ENCODE measurements at places on chromosomes 1 and 21.
A peak's percentile ranks its signal among the peaks of the same experiment; 100 is the strongest.

DNA sequence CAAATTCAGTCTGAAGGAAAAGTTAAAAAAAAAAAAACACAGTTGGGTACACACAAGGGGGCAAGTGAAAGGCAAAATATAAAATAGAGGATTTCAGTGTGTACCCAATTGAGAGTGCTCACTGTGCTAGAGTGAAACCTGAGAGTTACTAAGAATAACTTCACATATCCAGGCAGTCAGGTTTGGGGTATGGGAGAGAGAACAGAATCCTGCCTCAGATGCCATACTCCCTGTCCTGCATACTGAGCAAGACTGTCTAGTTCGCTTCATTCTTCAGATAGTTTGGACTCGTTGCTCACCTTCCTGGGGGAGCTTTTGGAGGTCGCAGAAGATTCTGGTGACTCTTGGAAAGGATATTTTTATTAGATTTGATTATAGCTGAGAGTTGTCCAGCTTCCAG, 20.4 kb downstream of the CEP85 start:
- no peak for ATAC-seq

GRCh38 chr1:107196973-107197562, 56.2 kb downstream of the NTNG1 start:
- ATAC-seq: peak; percentile 48

DNA sequence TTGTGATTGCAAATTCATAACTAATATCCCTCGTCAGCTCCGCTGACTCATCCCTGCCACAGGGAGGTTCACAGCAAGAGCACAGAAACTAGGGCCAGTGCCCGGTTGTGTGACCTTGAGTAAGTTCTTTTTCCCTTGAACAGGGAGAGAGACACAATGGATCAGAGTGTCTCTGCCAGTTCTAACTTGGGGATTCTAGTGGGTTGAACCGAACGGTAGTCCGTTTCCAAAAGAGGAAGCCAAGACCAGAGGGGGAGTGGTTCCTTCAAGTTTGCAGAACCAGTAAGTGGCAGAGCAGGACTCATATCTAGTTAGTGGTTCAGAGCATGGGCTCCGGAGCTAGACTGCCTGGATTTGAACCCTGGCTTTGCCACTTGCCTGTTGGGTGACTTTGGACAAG, 4.9 kb upstream of the SHISA4 start:
- ATAC-seq: peak; percentile 60

- no peak for ATAC-seq
Observed at GRCh38 chr1:155698382-155699038, 9.6 kb downstream of the DAP3 start.

DNA sequence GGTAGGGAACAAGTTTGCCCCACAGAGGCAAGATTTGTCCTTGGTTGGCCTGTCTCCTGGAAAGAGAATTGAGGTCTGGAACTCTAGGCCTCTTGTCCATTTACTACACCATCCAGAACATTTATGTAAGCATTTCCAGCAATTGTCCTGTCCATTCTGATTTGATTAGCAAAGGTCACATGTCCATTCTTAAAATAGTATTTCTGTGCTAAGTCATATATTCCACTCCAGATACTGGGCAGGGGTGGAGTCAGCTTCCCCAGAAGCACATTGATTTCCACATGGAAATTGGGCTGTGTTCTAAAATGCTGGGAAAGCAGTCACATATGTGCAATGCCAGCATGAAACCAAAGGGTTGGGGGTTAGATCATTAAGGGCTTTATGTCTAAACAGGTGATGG, 21.5 kb upstream of the FMN2 start:
- no peak for ATAC-seq

All from esophagus mucosa (tissue), 1 donor.